Uterus (tissue), 4 donors: ENCODE measurements at places on chromosomes 7 and 10. TPM values are rescaled to one million over a fixed set of nuclear protein-coding genes. Genes with fewer than 3 reads are reported as not detected.

PRKCQ gene
- total RNA-seq = 2.8 TPM

ANKRD7 gene
- total RNA-seq = not detected

MBLAC1 gene
- 4.7 TPM for total RNA-seq

GRCh38 chr7:20226860-20227259, 9.7 kb upstream of the MACC1 start:
- DNase-seq = no peak
- no peak overlapping the region for H3K27ac ChIP-seq
- H3K4me1 ChIP-seq = no peaks in the 10 kb centered on the region
- no peaks in the 10 kb centered on the region for H3K27me3 ChIP-seq

- H3K4me3 ChIP-seq = no peak overlapping the region
- H3K27me3 ChIP-seq = no peaks in the 10 kb centered on the region
- DNase-seq = no peak
Measured at GRCh38 chr7:83517035-83517700, 131.8 kb downstream of the SEMA3E start.
